Activated naive CD4-positive, alpha-beta T cell treated with Interleukin-2 at 50 U/mL for 16 hours (primary cell): ENCODE measurements at places on chromosomes 5 and 9.
A peak's percentile ranks its signal among the peaks of the same experiment; 100 is the strongest.

GRCh38 chr5:91092859-91093783, 290.0 kb downstream of the ARRDC3 start:
- DNase-seq, result no peak

GRCh38 chr5:32323741-32324140, 11.0 kb upstream of the MTMR12 start:
- DNase-seq, result no peak

DNA sequence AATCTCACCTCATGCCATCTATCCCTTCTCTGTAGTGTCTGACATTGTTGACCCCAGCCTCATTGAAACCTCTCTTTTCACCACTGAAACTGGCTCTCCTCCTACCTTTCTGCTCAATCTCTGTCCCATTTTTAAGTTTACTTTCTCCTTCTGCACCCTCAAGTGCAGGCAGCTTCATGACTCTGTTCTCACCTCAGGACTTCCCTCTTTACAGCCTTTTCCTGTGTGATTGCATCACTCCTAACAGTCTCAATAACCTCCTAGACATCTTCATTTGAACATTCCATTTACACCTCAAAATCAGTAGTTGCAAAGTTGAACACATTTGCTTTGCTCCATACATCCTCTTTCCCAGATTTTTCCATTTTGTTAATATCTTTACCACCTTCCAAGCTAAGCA, 172.1 kb downstream of the RASEF start:
- DNase-seq, result no peak

DNA sequence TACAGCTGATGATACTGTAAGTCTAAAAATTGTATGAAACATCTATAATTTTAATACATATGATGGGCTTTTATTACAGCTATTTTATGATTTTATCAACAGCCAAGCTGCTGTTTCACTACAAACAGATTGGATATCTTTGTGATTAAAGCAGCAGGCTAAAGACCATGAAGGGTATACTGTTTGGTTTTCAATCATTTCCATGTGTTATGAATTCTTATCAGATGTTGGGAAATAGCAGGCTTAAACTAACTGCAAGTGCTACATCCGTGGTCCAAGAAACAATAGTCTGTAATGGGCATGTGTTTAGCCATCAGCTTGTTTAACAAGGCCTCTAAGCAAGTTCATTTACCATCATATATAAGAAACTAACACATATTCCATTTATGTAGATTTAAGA, 107.5 kb downstream of the CWC27 start:
- DNase-seq, result no peak

DNA sequence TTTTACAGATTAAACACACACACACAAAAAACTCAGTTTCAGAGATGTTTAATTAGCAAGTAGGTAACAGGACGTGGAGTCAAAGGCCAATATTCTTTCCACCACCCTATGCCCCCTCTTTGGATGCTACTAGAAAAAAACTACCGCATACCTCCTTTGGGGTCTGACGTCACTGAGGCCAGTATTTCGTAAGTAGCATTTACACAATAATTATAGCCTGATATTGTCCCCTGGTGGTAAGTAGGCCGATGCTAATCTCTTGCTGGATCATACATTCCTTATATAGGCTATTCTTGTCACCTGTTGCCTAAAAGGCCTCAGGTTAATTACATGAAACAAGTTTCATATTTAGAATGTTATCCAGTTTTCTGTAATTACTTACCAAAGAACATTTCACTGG, 21.0 kb upstream of the SMARCA2 start:
- no peak for DNase-seq

GRCh38 chr5:172453206-172453985, 929 bp downstream of the SH3PXD2B start:
- no peak for DNase-seq

GRCh38 chr5:35832762-35833161, 23.9 kb upstream of the IL7R start:
- no peak for DNase-seq

- DNase-seq, result peak; percentile 28
These were observed 63.7 kb upstream of the PPP2CA start for GRCh38 chr5:134289509-134290113.

- no peak for DNase-seq
These were observed 233.1 kb downstream of the RASEF start for GRCh38 chr9:82829818-82830217.

- DNase-seq, result no peak
These were observed 278.3 kb upstream of the MPDZ start for GRCh38 chr9:13557746-13558145.

- DNase-seq, result peak; percentile 79
These were observed 29.9 kb downstream of the CSF2 start for GRCh38 chr5:132103332-132103951.

DNA sequence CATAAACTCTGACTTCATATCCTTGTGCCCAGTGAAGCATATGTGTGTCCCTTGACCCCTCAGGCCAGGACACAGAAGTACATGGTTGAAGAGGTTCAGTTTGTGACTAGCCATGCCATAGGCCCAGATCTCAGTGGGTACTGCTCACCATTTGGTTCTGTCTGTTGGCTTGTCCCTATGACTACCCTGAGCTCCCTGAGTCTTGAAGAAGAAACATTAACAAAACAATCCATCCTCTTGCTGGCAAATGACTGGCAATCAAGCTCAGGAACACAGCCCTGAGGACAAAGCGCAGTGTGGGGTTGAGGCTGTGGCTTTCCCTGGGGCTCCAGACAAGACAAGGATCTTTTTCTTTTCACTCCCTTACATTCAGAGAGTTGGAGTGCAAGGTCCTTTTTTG, 46.3 kb downstream of the TNFAIP8 start:
- DNase-seq, result no peak

- DNase-seq, result peak; percentile 85
These were observed 61.3 kb downstream of the RAPGEF1 start for GRCh38 chr9:131678499-131679111.
